ENCODE measurements at places on chromosomes 11 and 22.
A peak's percentile ranks its signal among the peaks of the same experiment; 100 is the strongest.

- peak; percentile 42 for DNase-seq
Observed at GRCh38 chr11:65503368-65503948, 4.6 kb downstream of the MALAT1 start.

GRCh38 chr11:124514131-124514530, 29.3 kb downstream of the OR8B12 start:
- no peak for DNase-seq

DNA sequence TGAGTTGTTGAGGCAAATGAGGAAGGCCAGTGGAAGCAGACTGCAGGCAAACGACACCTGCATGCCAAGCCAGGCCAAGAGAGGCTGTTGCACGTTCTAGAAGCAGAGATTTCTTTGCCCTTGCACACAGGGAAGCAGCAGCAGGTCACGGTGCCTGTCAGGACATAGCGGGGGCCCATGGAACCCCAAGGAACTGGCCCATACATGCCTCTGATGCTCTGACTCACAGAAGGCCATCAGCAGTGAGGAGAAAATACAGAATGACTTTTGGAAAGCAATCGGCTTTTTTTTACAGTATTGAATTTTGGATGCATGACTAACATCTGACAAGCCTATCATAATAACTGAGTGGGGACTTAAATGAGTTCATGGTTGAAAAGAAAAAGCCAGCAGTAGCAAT, 123.9 kb downstream of the MPPED1 start:
- DNase-seq = no peak

DNA sequence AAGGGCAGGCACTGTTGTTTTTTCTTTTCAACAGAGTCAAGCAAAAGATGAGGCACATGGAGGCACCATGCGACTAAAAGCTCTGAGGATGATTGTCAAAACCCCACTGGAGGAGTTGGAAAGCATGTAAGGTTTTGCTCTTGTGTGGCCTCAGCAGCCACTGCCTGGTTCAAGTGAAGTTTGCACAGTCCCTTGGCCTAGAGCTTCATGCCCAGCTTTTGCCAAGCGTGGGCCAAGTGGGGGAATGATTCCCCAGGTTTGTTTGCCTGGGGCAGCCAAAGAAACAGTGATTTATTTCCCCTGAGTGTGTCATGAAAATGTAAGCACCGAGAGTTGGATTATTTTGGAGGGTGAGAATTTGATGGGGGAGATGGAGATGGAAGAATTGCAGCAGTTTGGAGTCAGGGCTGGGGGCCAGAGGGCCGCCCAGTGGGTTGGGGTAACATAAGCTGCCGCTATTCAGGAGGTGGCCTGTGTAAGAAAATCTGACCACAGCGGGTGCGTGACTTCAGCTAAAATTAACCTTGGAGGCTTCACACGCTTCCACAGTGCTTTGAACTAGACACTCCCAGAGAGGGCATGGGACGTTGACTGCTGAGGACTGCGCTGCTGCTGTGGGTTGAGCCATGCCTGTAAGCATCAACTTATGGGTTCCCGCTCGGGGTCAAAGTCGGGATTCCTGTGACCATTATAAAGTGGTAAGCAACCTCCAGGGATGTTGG, 100.7 kb downstream of the NAV2 start:
- no peak for DNase-seq

- no peak for DNase-seq
Observed at GRCh38 chr22:31134688-31135087, 5.6 kb downstream of the PLA2G3 start.

- DNase-seq = no peak
Observed at GRCh38 chr11:133146697-133147306, 385.5 kb downstream of the OPCML start.

- no peak for DNase-seq
Observed at GRCh38 chr22:29642694-29643093, 39.3 kb downstream of the NF2 start.

GRCh38 chr11:119091178-119091577, 6.5 kb downstream of the HMBS start:
- peak; percentile 25 for DNase-seq

DNA sequence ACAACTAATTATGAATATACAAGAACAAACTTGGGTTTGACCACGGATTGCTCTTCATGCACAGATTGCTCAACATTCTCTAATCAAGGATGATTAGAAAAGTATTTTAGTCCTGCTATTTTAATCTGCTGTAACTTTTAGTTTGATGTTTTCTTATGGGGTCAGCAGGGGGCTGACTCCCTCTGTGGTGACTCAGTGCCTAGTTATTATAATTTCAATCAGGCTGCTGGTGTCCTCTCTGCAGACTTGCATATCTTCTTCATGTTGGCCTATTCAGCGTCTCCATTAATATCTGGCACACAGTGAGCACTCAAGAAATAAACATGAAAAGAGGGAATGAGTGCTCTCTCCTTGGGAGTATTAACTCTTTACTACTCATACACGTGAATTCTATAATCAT, 223.8 kb upstream of the DDI1 start:
- no peak for DNase-seq

GRCh38 chr11:70908223-70908622, 344.2 kb downstream of the SHANK2 start:
- DNase-seq = no peak

DNA sequence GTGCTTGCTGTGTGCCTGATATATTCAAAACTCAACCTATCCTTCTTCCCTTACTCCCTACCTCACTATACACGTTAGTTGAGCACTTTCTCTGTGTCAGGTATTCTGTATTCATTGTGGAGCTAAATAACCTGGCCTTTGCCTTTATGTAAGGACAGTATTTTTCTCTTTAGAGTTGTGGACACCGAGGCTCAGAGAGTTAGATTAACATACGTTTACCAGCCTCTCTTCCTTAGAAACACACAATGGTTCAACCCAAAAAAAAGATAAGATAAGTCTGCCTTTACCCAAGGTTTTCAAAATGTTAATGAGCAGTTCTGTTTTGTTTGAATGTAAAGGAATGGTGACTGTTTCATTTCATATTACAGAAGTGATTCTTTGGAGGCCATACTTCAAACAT, 45.0 kb downstream of the CBL start:
- DNase-seq = peak; percentile 12

DNA sequence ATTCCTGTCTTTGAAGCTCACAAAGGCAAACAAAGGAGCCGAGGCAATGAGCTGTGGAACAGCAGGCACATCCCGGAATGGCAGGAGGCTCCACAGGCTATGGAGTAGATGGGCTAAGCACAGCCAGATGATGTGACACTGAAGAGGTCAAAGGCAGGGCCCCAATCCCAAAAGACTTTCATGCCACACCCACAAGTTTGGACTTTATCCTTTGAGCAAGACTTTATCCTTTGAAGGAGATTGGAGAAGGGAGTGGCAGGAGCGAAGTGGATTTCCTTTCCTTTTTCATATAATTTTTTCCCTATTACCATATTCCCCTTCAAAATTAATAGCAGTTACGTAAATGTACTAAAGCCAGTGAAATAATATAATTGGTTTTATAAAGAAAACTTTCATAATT, 379.4 kb downstream of the CADM1 start:
- DNase-seq = no peak

DNA sequence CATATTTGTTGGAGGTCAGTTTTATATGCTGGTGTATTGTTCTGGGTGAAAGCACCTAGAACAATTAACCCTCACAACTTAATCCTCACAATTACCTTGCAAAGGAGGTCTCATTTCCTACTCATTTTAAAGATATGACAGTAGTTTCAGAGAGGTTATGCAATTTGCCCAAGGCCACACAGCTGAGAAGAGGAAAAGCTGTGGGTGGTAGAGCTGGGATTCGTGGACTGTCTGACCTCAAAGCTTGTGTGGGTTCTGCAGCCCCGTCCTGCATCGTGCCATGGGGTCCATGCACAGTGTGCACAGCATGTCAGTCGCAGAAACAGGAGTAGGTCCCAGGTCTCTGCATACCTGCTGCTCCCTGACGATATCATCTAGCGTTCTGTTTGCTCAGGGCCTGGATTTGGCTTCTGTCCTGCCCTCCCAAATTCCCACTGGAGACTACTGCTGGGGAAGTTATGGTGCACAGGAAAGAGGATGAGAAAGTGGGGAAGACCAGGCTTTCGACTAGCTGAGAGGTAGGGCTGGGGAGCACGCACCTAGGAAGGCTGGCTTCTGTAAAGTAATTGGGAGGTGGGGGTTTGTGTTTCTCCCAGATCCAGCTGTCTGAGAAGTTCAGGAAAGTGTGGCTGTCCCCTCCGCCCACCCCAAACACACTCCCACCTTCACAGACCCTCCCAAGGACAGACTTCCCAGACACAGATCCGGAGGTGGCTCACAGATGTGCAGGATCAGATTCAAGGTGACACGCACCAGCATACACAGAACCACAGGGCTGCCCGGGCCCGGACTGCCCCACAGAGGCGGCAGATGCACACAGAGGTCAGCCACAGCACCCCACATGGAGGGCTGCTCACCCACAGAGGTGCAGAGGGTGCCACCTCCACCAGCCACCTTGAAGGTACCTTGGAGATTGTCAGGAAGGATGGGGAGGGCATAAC, 2.0 kb downstream of the BACE1 start:
- DNase-seq = no peak

DNA sequence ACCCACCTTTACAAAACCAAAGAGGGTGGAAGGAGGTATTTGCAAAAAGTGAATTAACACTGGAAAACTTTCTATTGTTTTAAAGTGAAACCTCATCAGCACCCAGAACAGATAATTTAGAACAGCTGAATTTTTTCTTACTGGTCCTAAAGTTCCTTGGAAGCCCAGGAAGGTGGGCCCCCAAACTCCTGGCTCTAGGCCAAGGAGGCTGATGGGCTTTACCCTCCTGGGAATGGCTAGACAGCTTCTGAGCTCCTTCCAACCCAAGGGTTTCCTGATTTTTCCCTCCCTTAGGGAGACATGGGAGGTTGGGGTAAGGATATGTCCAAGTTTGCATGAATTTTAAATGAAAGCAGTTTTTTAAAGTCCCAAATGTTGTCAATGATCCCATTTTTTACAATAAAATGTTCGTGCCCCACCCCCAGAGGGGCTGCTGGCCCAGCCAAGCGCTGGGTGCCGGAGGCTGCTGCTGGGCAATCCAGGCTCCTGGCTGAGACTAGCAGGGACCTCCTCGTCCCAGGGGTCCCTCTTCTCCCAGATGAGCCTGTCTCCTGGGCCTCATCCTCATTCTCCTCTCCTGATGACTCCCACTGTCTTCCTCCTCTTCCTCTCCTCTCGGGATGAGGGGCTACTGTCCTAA, 28.4 kb downstream of the RELT start:
- DNase-seq = no peak

DNA sequence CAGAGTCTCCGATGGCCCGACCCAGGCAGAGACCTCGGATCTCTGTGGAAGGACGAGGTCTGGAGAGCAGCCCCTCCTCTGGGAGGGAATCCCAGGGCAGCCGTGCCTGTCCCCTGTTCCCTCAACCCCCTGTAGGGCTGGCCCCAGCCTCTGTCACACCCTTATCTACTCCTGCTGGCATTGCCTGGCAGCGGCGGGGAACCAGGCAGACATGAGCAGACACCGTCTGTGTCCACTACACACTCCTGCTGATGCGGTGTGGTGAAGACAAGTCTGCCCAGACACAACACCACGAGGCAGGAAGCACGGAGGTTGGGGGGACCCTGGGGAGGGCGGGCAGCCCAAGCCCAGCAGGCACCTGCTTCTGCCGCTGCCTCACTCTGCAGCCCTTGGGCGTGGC, 52.5 kb upstream of the A4GALT start:
- DNase-seq = peak; percentile 70

- no peak for DNase-seq
Observed at GRCh38 chr11:46834821-46835220, 11.3 kb downstream of the CKAP5 start.

DNA sequence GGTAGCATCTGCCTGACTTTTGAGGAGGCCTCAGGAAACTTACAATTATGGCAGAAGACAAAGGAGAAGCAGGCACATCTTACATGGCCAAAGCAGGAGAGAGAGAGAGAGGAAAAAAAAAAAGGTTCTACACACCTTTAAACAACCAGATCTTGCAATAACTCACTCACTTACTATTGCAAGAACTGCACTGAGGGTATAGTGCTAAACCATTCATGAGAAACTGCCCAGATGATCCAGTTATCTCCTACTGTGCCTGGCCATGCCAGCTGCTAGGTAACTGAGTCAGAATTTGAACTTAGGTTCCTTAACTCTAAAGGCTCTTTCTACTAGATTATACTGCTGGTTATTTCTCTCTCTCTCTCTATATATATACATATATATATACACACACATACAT, 7.3 kb downstream of the HORMAD2 start:
- no peak for DNase-seq

GRCh38 chr22:45278125-45278524, 6.6 kb upstream of the UPK3A start:
- no peak for DNase-seq

- DNase-seq = no peak
Observed at GRCh38 chr22:31119026-31119717, 3.6 kb upstream of the INPP5J start.

DNA sequence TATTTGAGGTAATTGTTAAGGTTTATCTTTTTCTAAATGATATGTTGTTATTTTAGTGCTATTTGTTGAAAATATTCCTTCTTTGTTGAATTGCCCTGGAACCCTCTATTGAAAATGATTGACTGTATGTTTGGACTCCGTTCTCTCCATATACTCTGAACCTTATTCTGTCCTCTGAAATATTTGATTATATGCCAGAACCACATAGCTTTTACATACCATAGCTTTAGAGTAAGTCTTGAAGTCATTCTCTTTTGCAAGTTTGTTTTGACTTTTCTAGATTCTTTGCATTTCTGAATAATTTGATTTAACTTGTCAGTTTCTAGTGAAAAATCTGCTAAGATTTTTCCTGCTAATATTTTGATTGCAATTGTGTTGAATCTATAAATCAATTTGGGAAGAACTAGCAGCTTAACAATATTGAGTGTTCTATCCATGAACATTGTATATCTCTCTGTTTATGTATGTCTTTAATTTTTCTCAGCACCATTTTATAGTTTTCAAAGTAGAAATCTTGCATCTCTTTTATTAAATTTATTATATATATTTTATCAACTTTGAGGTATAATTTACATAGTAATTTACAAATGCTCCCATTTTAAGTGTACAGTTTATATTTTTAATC, 51.7 kb upstream of the PITPNB start:
- no peak for DNase-seq

DNA sequence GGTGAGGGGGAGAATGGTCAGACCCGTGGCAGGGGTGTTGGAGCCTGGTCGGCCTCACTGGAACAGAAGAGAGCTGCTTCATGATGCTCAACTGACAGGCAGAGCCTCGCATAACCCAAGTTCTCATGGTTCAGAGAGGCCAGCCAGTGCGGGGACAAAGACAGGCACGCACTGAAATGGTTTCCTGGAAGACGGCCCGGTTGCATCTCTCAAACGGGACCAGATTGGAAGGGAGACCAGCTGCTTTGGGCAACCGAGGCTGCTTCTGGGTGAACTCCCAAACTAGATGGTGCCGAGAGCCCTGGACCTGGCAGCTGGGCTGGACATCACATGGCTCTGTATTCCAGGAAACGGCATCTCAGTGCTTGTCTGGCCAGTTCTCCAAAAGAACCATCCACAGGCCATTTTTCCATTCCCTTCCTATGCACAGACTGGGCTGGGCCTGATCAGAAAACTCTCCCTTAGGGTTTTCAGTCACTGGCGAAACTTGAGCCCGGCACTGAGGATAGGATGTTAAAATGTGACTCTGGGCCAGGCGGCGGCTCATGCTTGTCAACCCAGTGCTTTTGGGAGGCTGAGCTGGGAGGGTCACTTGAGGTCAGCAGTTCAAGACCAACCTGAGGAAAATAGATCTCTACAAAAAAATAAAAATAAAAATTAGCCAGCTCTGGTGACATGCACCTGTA, 80.1 kb upstream of the PRODH start:
- no peak for DNase-seq

- DNase-seq = no peak
Observed at GRCh38 chr22:31830721-31831070, 76.9 kb downstream of the DEPDC5 start.
